Thoracic aorta (tissue), 2 donors: ENCODE measurements at places on chromosomes 2 and 18.

DNA sequence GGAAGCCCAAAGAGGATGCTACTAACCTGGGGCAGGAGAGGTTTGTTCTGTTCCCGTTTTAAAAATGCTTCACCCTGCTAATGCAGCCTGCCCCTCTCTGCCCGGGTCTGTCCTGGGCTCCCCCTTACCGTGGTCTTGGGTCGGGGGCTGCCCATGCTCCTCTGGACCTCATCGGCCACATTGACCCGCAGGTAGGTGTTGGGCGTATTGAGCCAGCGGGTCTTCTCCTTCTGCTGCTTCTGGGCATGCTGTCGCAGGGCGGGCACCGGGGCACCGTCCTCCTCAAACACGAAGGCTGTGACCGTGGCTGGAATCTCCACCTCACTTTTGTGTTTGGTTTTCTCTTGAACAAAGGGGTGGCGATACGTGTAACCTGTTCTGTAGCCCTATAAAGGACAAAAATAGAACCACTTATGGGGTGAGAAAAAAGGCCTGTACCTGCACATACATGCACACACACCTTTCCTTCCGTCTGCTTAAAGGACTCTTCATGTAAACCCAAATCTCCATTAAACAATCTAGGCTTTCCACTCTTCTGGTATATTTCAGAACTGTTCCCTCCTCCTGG lies 89.3 kb downstream of the ADD2 start:
- no peak for DNase-seq

- no peak for DNase-seq
Observed at GRCh38 chr2:102253753-102254150, 57.6 kb upstream of the IL1RL1 start.

- no peak for DNase-seq
Observed at GRCh38 chr18:4854671-4855070, 342.4 kb downstream of the AKAIN1 start.

DNA sequence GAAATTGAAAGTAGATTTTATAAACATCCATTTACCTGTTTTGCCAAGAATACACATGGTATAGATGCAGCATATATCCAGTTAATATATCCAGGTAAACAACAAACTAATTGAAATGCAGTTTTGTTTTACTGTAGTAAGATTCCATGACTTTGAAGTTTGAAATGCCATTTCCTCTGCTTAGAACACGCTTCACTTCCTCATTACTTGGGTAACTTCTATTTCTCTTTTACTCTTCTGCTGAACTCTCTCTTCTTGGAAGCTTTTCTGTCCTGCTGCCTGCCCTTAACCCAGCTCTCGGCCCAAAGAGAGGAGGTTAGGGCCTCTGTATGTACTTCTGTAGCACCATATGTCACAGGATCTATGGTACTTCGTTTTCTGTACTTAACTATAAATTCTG lies 14.1 kb upstream of the IL1RL2 start:
- DNase-seq: no peak

- no peak for DNase-seq
Observed at GRCh38 chr18:10201659-10202058, 252.8 kb upstream of the APCDD1 start.

DNA sequence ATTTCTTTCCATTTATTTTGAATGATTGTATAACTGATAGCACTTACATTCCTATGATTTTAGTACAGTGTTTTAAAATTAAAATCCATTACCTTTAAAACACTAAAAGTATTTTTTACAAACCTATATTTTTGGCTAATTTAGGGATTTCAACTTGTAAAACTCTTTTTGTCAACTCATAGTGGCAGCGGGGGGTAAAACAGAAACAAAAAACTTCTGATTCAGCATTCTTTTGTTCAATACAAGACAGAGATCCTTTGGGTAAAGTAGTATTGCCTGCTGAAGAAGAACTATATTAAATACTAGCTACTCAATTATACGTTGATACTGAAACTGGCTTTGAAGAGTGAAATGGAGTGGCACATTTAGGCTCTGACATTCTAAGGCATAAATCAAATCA lies 437.4 kb upstream of the CDH19 start:
- no peak for DNase-seq
